ENCODE measurements at places on chromosomes 5 and 9.

- DNase-seq = no peak
Measured at GRCh38 chr5:39224196-39224761, 4.9 kb upstream of the FYB1 start.

DNA sequence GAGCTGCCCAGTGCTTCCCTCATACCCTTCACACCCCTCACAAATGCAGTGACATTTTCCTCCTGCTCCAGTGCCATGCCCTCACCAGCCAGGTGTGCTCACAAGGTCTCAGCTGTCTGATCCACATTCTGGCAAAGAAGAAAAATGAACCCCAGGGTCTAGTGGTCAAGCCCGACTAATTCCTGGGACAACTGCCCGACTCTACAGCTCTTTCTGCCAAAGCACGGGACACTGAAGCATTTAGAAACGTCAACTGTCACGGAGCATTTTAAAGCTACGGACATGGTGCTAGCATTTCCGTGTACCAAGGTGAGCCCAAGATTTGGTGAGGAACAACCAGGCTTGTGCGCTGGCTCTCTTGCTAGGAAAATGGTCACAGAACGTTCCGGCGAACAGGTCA lies 56.8 kb upstream of the PHYKPL start:
- no peak for DNase-seq

DNA sequence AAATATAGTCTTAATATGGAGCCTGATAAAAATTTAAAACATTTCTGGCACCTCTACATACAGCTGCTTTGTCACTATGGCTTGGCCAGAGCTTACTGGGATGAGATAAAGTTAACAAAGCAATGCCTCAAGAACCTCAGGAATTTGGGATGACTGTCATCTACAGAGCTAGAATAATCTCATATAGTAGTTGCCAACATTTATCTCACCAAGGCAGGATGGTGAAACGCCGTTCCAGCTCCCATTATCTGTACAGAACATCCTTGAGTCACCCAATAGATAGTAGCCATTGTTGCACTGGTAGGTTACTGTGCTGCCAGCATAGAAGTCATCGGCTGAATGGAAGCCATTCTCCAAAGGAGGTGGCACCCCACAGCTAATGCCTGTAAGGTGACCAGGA lies 94.6 kb upstream of the TXNDC8 start:
- DNase-seq = no peak

GRCh38 chr9:133916159-133916541 lies 76.0 kb downstream of the VAV2 start:
- no peak for DNase-seq

DNA sequence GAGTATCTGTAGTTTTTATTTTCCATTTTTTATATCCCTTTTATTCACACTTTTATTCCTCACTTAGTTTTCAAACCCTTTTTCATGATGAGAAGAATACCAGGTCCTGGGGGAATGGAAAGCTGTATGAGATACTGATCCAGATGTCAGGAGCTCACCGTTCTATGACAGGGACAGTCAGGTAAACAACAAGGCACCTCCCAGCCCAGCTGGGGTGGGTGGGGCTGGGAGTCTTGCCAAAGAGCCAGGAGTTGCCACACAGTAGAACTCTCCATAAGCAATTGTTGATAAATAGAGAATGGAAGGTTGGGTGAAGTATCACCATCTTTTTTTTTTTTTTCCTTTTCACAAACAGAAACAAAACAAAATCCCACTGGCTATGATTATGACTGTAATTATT lies 225.8 kb downstream of the NSG2 start:
- no peak for DNase-seq

GRCh38 chr9:33329979-33330378 lies 39.7 kb downstream of the NFX1 start:
- DNase-seq = no peak
